ENCODE measurements at places on chromosomes 12 and 14. TPM values are rescaled to one million over a fixed set of nuclear protein-coding genes. Genes with fewer than 3 reads are reported as not detected.

- H3K36me3 ChIP-seq = no peaks in the 10 kb centered on the region
- peaks cover 14% of the 10 kb centered on the region for H3K4me1 ChIP-seq
- DNase-seq = no peak
- H3K27ac ChIP-seq = no peak overlapping the region
Observed at GRCh38 chr12:52835271-52836041, 1.3 kb upstream of the KRT79 start.

- no peak for DNase-seq
- H3K27ac ChIP-seq = no peak overlapping the region
- no peaks in the 10 kb centered on the region for H3K36me3 ChIP-seq
Observed at GRCh38 chr12:13095266-13095995, 8.0 kb downstream of the GSG1 start.

DNA sequence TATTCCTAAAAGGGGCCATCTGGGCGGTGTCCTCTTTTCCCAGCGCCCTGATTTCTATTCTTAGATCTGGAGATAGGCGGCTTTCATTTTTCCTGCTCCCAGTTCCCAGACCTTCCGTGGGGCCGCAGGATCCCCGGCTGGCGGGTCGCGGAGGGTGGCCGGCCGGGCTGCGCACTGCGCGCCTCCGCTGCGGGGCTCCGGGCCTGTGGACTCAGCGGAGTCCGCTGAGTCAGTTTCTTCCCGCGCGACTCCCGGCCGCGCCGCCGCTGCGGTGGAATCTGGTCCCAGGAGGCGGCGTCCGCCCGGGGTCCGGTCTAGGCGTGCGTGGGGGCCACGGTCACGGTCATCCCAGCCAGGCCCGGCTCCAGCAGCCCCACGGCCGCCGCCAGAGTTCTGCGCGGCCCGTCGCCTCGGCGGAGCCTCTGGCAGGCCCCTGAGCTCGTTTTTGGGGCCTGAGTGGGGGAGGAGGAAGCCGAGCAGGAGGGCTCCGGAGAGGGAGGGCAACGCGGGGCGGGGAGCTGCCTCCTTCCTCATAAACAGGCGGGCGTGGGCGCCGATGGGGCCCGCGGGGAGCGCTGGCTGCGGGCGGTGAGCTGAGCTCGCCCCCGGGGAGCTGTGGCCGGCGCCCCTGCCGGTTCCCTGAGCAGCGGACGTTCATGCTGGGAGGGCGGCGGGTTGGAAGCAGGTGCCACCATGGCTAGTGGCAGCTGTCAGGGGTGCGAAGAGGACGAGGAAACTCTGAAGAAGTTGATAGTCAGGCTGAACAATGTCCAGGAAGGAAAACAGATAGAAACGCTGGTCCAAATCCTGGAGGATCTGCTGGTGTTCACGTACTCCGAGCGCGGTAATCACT is at the start of gene LRRK2:
LRRK2 (plus strand) TSS at position 559 of the 853 bp plus-strand sequence; CDS start at position 694, 135 bp downstream.
- no peaks in the 10 kb centered on the region for H3K27me3 ChIP-seq
- H3K36me3 ChIP-seq = no peaks in the 10 kb centered on the region
- DNase-seq = peak; percentile 99
- H3K4me3 ChIP-seq = peak within 1 kb of the TSS; percentile 52

RAB5B gene
- 98.4 TPM for total RNA-seq

GRCh38 chr12:55034218-55034617 is 14.4 kb downstream of the NEUROD4 start:
- no peak overlapping the region for H3K4me3 ChIP-seq
- no peaks in the 10 kb centered on the region for H3K36me3 ChIP-seq
- no peak for DNase-seq
- H3K4me1 ChIP-seq = peaks cover 19% of the 10 kb centered on the region

DNA sequence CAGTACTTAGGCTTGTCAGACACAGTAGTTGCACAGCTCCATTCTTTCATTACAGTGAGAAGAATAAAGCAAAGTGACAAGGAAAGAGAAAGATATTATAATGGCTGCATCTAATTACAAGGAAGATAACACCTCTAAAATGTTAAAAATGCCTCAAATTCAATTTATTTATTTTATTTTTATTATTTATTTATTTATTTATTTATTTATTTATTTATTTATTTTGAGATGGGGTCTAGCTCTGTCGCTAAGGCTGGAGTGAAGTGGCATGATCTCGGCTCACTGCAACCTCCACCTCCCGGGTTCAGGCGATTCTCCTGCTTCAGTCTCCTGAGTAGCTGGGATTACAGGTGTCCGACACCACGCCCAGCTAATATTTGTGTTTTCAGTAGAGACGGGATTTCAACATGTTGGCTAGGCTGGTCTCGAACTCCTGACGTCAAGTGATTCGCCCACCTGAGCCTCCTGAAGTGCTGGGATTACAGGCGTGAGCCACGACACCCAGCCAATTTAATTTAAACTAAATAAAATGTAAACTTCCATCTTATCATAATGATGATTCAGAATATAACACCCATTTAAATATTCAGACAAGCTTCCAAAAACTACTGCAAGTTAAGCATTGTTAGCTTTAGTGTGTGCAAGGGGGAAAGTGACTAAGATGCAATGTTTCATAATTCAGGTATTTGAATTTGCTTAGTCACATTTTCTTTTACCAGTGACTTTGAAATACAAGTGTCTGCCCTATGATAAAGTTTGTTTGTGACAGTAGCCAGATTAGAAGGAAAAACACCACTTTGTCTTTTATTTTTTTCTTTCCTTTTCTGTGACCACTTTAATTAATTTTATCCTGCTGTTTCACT is 2.4 kb upstream of the CFAP54 start:
- H3K27ac ChIP-seq = no peak overlapping the region
- no peaks in the 10 kb centered on the region for H3K27me3 ChIP-seq
- H3K4me3 ChIP-seq = no peak overlapping the region
- DNase-seq = no peak

DNA sequence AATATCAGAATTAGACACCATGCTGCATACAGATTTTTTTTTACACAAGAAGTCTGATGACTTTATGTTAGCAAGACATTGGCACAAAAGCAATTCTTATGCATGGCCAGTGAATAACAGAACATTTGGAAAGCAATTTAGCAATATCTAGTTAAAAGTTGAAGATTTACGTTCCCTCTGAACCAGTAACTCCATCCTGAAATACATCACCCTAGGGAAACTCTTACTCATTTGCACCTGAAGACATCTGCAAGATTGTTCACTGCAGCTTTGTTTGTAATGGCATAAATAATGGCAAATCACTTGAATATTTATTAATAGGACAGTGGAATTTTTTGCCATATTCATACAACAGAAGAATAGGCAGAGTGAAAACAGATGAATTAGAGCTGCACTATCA is 670.0 kb upstream of the NOVA1 start:
- no peaks in the 10 kb centered on the region for H3K27me3 ChIP-seq
- H3K4me1 ChIP-seq = no peaks in the 10 kb centered on the region
- no peak for DNase-seq
- H3K4me3 ChIP-seq = no peak overlapping the region
- no peaks in the 10 kb centered on the region for H3K36me3 ChIP-seq
